ENCODE measurements at places on chromosomes 6 and 20.
A peak's percentile ranks its signal among the peaks of the same experiment; 100 is the strongest.

DNA sequence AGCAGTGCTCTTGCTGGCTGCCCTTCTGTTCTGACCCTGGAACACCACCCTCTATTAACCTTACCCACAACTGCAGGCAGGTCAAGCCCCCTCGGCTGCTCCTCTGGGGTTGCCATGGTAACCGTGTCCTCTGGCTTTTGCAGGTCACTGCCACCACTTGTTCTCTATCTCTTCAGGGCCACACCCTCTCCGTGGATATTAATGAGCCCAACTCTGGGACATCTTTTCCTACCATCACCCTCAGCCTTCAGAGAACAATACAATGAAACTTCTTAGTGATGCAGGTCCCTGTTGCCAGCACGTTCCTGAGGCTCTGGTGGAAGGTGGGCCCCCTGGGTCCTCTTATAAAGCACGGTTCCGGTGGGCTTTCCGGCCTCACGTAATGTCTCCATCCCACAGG, 30.8 kb upstream of the MICB start:
- DNase-seq = peak; percentile 12

DNA sequence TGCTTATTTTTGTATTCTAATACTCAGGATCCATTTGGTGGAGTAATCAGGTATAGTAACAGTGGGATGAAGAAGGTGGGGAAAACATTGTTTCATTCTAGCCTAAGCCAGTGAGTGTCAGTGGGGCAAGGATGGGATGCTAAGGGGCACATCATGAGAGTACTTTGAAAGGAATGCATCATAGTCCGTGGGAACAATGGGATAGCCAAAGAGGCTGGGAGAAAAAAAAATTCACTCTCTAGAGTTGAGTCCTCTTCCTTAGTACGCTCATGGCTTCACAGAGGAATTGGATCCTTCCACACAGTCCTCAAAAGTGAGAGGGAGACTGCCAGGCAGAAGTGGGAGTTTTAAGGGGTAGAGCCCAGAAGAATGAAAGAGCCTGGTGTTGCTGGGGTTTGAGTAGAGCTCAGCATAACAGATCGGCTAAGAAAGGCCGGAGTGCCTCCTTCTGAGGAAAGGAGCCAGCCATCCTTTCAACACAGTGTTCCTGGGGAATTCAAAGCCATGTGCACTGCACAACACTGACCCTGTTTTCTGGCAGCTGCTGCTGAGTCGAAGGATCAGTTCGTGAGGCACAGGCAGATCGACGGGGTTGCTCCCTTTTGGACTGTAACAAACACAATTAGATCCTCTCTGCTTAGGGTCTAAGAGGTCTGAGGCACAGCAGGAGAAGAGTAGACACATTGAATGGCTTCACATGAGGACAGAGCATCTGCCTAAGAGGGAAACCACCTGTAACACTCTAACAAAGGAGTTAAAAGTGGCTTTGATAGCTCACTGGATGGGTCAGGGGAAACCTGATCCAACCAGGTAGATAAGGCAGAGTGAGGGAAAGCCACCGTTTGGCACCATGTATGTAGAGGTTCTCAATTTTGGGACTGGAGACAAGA, 61.2 kb downstream of the ELOVL5 start:
- DNase-seq = peak; percentile 61

DNA sequence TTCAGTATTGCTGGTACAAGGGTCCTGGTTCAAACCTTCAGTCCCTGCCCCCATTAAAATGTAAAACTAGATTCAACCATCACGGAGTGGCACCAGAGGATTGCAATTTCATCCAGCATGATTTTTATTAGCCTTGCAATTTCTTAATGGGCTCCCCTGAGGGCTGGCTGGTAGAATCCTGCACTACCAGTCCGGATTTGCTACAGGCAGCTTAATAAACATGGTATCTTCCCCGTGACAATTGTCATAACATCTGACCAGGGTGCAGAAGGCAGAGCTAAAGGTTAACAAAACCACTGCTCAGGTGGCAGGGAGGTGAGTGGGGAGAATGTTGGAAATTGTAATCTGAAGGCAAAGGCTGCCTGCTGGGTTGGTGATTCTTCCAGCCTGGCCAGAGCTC, 94.5 kb downstream of the PKHD1 start:
- no peak for DNase-seq

DNA sequence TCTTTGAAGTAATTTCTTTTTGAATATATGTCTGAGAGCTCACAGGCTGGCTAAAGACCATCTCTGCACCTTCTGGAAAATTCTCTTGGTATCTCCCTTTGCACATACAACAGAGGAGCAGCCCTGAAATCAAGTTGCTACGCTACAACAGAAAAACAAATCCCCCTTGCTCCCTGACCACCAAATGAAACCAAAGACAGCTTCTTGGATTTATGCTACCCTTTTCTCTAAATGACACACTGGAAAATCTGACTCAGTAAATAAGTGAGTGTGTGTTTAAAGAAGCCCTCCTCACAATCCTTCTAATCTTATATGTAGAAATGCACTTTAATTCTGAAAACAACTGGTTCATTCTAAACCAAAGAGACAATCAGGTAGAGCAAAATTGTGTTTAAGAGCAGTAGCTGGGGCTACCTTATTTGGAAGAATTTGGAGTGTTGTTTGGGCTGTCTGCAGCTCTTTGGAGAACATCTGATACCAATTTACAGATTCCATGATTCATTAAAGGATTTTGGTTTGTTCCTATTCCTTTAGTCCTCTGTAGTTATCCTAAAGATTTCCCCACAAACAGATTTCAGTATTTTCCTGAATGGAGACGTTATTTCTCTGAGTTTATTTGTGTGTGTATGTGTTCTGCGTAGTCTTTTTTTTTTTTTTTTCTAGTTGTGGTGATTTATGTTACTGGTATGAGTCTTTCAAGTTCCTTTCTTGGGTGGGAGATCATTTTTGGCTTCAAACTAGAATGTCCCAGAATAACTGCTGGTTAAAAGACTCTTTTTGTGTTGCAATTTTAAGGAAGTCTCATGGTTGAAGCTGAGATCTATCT, 36.4 kb upstream of the UTRN start:
- DNase-seq = peak; percentile 17

DNA sequence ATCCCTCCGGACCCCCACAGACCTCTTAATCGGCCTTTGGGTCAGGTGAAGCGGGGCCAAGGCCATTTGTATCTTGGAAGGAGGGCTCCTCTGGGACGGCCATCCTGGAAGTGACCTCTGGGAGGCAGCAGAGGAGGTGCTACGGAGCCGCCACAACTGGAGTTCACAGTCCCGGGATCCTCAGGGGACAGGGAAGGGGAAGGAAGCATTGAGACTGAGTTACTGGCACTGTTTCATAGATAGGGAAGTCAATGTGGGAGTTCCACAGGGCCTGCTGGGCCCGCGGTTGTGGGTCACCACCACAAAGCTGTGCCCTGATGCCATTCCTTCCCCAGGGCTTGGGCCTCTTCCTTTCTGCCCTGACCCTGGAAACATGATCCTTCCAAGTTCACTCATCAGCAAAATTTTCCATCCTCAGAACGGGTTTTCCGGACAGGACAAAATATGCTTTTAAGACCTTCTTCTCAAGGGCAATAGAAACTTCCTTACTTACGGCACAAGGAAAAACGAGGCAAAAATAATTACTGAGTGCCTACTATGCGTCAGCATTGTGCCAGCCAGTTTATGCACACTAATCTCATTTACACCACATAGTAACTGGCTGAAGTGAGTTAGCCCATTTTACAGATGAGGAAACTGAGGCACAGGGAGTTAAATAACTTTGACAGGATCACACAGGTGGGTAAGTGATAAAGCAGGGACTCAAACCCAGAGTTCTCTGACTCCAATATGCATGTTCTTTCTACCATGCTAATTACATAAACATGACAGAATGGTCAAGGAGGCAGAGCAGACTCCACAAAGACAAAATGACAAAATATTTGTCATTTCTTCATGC, 143.8 kb downstream of the UNC5CL start:
- peak; percentile 67 for DNase-seq

- peak; percentile 83 for DNase-seq
These were observed 5.0 kb downstream of the BRD2 start for GRCh38 chr6:32973144-32974015.

DNA sequence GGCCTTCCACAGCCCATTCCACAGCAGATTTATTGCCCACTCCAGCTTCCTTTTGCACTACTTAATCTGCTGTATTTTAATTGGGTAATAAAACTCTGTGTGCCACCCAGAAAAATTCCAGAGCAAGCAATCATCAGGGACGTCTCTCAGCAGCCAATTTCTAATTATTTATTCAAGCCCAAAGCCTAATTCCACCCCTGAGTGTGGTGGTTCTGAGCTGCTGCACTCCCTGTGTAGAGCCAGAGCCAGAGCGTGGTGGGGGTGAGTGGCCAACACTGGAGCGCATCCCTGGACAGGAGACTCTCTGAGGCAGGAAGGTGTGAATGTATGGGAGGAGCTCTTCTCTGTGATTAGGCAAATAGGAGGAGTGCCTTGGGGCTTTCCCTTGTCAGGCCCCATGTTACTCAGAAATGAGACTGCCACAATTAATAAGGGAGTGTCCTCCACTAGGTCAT, 66.1 kb downstream of the CD24 start:
- no peak for DNase-seq

- DNase-seq = no peak
These were observed 12.5 kb downstream of the RPS6KA2 start for GRCh38 chr6:166614589-166614988.

DNA sequence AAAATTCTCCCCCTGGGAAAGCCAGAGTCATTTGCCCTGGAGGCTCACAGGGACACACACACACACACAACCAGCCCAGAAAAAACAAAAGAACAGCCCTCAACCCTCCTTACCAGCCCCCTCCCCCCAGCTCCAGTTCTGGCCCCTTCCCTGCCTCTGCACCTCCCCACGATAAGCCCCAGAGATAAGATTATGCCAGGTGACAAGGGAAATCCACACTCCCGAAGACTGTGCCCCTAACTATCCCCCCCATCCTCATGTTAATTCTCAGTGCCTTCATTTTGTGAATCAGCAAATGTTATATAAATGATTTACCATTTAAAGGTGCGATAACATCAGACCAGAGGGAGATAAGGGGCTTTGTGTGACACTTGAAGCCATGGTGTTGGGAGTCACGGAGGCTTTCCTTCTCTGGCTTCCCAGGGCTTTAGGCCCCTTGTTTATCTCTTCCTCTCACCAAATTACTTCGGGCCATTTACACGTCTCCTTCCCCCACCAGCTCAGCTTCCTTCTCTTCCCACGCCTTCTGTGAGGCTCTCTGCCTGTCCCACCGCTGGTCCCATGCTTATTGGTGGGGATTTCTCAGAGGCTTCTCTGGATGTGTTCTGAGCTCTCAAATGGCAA, 12.5 kb upstream of the FOXC1 start:
- DNase-seq = peak; percentile 17

GRCh38 chr20:63434599-63435378, 37.7 kb downstream of the KCNQ2 start:
- DNase-seq = peak; percentile 94

DNA sequence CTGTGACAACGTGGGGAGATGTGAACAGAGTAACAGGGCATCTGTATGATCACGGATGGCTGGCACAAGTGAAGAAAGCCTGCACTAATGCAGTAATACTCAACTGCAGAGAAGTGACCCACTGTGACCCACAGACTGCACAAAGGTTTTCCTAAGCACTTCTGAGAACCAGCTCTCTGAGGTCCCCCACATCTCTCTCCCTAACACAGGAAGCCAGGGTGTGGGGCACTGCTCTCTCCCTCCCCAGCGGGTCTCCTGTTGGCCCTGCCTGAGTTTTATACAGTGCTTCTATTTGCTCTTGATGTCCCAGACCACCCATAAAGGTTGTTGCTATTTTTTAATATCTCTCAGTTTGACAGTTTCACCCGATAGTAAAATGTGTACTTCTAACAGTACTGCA, 11.3 kb downstream of the APMAP start:
- DNase-seq = no peak

- DNase-seq = peak; percentile 26
These were observed 313.6 kb downstream of the ALDH8A1 start for GRCh38 chr6:134636186-134636799.

DNA sequence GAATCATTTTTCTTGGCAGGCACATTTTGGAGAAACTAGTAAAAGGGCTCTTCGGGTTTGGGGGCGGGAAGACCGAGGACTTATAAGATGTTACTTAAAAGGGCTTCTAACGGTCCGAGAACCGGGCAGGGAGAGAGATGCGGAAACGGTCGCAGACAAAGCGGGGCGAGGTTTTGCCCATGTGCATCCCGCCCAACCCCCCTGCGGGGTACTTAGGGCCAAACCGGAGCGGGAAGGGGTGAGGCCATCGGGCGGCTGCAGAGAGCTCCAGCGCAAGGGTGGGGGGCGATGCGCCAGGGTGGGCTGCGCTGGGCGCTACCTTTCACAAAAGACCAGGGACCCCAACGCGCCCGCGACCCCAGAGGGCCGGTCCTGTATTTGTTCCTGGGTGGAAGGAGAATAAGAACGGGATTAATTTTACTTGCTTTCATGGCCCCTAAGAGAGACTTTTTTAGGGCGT, 616 bp downstream of the TUBB start:
- DNase-seq = peak; percentile 90

DNA sequence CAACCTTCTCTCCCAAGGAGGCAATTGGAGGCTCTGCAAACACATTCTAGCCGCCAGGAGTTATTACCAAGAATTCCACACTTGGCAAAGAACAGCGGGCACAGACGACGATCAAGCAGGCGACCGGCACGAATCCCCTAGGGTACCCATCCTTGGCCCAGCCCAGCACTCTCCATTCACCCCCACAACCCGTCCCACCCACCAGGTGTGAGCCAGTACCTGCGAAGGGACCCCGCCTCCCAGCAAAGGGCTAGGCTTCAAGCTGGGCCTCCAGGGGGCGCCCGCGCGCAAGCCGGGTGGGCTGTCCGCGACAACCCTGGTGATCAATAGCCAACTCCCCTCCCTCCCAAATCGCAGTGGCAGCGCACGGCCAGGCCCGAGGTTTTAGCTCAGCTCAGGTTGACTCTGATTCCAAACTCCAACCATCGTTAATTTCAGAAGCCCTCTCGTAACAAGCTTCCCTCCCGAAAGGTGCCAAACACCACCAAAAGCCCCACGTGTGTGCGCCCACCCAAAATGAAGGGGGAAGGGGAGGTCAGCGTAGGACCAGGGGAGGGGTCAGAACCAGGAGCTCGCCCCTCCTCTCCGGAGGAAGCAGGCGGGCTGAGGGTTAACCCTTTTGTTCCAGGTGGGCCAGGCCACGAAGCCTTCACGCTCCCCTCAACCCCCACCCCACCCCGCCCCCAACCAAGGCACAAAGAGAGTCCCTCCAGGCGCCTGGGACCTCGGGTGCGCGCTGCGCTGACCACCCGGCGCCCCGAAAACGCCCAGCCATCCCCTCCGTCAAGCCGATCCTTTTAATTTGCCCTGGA, 2.1 kb downstream of the SALL4 start:
- peak; percentile 87 for DNase-seq

GRCh38 chr6:81793821-81794475, 41.5 kb upstream of the TENT5A start:
- DNase-seq = no peak

- no peak for DNase-seq
These were observed 86.7 kb upstream of the NEDD9 start for GRCh38 chr6:11318835-11319813.

DNA sequence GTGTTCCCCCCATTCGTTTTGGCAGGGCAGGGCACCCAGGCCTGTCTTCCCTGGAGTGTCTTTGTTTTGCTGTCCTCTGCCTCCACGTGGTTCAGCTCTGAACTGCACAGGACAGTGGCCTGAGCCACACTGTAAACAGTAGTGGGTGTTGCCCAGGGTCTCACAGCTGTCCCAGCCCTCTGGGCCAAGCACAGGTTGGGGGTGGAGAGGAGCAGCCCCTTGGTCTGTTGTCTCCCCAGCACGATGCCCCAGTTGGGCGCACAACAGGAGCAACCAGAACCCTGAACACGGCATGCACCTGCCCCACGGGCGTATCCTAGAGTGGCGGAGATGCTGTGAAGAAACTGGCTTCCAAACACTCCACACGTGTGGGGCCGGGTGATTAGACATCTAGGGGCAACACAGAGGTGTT, 14.4 kb downstream of the CCDC167 start:
- peak; percentile 60 for DNase-seq

All from eye (tissue), 1 donor.